ENCODE measurements at places on chromosomes 16 and 17.

GRCh38 chr17:78689029-78689428 is 93.0 kb downstream of the CYTH1 start:
- no peak for DNase-seq

- no peak for DNase-seq
These were observed 4.2 kb downstream of the CDRT4 start for GRCh38 chr17:15462976-15463772.

DNA sequence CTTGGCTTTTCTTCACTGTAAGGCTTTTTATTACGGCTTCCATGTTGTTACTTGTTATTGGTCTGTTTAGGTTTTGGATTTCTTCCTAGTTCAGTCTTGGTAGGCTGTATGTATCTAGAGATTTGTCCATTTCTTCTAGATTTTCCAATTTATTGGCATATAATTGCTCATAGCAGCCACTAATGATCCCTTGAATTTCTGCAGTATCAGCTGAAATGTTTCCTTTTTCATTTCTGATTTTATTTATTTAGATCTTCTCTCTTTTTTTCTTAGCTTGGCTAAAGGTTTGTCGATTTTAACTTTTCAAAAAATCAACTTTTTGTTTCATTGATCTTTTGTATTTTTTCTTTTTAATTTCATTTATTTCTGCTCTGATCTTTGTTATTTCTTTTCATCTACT is 18.5 kb downstream of the NLRP1 start:
- no peak for DNase-seq

DNA sequence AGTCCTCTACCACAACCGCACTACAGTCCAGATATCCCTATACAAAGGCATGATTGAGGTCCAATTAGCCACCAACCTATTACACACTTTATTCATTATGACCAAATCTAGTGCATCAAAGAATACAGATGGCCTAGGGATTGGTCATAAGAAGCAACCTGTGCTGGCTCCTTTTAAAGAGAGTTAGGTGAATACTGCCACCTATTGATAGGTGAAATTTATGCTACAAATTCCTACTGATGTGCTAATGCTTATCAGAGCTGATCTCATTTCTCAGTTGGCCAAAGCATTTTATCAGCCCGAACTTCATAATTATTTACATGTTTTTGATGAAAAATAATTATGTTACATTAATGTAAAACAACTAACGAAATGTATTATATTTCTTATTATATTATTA is 166.3 kb downstream of the ANKFN1 start:
- DNase-seq: peak; percentile 50
